ENCODE measurements at places on chromosomes 3 and 15.

GRCh38 chr15:40755812-40756208, 756 bp upstream of the RMDN3 start:
- no peak for DNase-seq

DNA sequence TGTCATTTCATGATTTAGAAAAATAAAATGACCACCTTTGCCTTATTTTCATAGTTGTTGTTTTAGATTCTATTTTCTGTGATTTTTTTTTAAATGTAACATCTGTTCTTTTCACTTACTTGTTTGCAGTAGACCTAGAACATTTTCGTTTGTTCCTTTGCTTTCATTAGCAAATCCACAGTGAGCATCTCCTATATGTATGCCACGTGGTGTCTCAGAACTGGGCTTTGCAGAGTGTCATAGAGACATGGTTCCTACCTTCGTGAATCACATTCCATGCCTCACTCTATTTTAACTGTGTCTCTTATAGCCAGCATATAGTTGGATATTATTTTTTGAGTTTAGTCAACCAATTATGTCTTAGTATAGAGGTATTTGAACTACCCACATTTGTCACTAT, 118.2 kb downstream of the KLF13 start:
- DNase-seq = no peak

GRCh38 chr15:77494073-77494867, 73.6 kb downstream of the HMG20A start:
- DNase-seq = peak; percentile 22

DNA sequence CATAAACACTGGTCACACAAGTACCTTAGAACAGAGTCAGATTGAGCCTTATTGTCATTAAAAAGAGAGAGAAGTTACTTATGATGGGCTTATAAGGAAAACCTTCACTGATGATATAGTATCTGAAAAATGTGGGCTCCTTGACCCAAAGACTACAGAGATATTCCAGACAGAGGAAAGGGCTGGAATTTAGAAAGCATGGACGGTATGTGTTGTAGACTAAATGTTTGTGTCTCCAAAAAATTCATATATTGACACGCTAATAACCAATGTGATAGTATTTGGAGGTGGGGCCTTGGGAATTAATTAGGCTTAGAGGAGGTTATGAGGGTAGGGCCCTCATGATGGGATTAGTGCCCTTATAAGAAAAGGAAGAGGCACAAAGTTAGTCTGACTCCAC, 61.0 kb upstream of the DAZL start:
- DNase-seq = no peak

GRCh38 chr15:100113351-100114080, 228.3 kb downstream of the ADAMTS17 start:
- DNase-seq = no peak

DNA sequence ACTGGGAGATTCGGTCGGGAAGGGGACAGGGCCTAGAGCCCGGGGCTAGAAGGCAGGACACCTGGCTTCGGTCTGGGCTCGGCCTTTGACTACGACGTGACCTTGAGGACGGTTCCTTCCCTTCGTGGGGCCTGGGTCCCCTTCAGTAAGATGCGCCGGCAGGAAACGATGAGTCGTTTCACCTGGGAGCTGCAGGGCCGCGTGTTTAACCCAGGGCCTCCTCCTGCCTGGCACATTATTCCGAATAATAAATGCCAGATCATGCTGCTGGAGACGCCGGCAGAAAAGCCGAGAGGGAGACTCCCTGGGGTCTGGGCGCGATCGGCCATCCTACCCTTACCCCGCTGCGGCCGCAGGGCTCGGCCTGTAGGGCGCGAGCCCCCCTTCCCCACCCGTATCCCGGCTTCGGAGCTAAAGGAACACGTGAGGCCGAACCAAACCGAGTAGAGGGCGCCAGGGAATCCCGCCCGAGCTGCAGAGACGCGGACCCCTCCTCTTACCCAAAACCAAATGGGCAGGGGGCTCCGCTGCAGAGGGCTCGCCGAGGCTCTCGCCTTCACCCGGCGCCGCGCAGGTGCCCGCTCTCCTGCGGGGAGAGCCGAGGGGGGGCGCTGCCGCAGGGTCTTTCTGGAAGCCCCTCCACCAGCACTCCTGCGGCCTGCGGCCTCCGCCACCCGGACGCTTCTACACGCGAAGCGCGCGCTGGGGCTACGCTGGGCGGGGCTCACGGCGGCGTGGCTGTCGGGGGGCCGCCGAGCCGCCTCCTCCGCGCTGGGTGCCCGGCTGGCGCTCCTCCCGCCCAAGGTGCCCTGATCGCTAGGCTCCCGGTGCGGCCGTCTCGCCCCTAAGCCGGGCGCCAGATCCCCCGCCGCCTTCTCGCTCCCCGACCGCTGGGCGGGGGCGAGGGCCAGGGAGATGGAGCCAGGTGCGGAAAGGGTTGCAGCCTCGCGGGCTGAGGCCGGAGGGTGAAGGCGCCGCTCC, at the start of gene BDH1:
BDH1 (minus strand) TSS at position 688 of the 981 bp plus-strand sequence. CDS start 9,525 bp downstream, outside the sequence.
- DNase-seq = no peak

DNA sequence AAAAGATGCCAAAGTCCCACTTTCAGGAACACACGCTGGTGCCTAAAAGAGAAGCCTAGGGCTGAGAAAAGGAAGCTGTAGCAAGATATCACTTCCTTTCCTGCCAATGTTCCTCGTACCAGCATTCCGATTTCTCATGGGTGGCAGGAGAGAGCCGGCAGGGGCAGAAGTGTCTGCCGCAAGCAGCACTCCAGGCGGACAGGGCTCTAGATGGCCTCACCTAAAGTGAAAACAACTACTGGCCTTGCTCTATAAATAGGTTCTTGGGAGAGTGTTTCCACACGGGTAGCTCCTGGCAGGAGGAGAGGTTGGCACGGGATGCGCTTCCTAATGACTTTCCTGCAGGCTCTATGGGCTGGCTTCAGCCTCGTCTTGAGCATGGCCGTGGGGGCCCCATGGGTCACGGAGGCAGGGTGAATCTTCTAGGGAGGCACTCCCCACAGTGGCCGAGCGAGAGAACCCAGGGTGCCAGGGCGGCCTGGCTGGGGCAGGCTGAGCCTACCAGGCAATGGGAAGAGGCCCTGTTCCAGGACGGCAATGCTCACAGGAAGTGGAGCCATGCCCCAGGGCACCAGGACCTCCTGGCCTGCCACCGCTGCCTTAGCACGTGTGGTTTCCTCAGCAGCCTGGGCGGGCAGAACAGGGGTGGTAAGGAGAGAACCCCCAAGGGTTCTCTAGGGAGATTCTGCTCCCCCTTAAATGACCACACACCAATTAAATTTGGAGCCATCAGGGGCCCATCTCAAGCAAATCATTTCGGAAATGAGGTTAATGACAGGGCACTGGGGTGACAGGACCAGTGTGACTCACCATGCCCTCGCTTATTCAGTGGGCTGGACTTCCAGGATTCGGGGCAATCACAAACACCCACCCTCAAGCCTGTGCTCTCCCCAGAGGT, 14.6 kb upstream of the DUSP7 start:
- no peak for DNase-seq

- no peak for DNase-seq
These were observed 42.9 kb downstream of the IDH2 start for GRCh38 chr15:90059208-90059985.

- no peak for DNase-seq
These were observed 91.9 kb downstream of the RORA start for GRCh38 chr15:61137105-61137792.

GRCh38 chr3:178750639-178751300, 214.5 kb downstream of the KCNMB2 start:
- DNase-seq = no peak

DNA sequence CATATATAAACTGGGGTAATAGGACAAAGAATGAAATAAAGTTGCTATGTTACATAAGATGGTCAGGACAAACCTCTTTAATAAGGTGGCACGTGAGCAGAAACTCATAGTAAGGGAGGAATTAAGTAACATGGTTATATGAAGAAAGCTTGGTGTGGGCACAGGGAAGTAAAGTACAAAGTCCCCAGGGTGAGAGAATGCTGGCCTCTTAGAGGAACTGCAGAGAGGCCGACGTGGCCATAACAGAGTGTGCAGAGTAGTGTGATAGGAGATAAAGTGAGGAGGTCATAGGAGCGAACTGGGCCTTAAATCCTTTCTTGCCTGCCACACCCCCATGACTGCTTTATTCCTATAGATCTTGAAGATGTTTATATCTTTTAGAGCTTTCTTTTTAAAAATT, 17.4 kb upstream of the RBMS3 start:
- no peak for DNase-seq

DNA sequence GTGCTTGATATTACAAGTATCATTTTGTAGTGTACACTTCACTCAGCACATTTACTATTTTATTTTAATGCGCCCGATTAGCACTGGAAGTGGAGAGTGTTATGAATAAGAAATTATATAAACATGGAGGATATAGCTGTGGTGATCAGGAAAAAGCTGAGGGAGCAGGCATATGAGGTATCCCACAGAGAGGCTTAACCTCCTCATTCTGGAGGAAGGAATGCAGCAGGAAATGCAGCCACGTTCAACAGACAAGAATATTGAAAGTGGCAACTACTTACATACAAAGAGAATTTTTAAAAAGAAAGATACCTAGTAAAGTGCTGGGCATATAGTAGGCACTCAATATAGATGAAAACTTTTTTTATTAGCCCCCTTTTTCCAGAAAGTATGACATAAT, 166.0 kb upstream of the SATB1 start:
- no peak for DNase-seq

- DNase-seq = peak; percentile 67
These were observed 35.9 kb upstream of the TRAK1 start for GRCh38 chr3:42055291-42055690.
